ENCODE measurements at places on chromosomes 16 and 17.

DNA sequence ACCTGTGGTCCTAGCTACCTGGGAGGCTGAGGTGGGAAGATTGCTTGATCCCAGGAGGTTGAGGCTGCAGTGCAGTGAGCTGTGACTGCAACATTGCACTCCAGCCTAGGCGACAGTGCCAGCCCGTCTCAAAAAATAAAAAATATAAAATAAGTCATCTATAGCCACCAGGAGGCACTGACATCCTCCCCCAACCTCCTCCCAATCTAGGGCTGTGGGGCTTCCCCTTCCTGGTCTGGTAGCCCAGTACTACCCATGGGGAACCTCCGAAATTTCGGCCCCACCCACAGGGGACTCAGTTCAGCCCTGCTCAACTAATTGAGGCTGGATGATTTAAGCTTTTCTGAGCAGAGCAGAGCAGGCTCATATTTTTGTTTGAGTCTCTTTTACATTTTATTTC lies 3.2 kb downstream of the ZSCAN10 start:
- peak; percentile 61 for DNase-seq

GRCh38 chr16:88636488-88637265 lies 1.7 kb upstream of the IL17C start:
- DNase-seq: no peak

DNA sequence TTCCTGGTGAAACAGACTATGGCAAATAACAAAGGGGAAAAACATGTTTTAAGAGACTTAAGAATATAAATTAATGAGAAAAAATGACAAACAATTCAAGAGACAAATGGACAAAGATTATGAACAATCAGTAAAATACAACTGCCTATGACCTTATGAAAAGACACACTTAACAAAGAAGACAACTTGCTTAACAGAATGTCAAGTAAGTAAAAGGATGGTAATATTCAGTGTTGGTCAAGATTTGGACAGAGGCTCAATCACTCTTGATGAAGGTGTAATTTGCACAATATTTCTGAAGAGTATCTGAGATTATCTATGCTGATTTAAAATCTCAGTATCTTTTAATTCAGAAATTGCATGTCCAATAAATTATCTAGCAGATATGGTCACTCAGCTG lies 34.4 kb downstream of the CREBBP start:
- DNase-seq: no peak

- DNase-seq: no peak
These were observed 26.6 kb downstream of the HASPIN start for GRCh38 chr17:3750296-3750695.

DNA sequence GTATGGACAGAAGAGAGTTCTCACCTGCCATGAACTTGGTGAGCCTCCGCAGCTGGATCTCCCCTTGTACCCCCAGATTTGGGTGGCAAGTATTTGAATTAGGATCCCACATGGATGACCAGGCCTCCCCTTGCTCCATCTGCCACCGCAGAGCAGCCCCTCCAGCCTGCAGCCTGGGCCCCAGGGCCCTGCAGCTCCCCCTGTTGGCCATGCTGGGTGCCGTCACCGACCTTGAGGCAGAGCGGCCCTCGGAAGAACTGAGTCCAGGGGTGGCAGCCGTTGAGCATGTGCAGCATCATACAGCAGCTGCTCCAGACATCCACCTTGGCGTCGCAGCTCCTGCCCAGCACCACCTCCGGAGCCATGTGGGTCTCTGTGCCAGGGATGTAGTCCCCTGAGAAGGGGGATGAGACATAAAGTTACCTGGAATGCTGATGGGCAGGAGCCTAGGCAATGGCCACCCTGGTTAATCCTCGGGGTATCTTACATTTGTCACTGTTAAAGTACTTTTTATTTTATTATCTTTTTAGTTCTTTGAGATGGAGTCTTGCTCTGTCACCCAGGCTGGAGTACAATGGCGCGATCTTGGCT lies 9.0 kb upstream of the SPATA32 start:
- DNase-seq: peak; percentile 29

DNA sequence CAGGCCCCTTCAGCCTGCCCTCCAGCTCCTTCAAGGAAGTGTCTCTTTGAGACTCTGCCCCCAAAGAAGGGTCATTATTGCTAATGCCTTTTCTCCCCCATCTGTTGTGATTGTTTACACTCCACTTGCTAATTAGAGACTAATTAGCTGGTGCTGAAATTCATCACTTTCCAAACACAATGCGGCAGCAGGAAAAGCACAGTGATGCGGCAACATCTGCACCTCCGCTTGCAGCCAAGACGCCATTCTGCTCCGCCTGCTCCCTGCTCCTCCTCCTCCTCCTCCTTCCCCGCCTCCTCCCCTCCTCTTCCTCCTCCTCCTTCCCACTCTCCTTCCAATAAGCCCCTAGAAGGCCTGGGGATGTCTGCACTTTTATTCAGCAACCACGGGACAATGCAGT lies 110.5 kb downstream of the SDK2 start:
- DNase-seq: no peak
